Pericardium fibroblast (primary cell): ENCODE measurements at places on chromosomes 16 and 17. TPM values are rescaled to one million over a fixed set of nuclear protein-coding genes. Genes with fewer than 3 reads are reported as not detected.

The TBC1D16 gene
- total RNA-seq, result 34.9 and 79.6 TPM in 2 replicates

The NSMCE1 gene
- total RNA-seq, result 46.0 and 52.3 TPM in 2 replicates

The ENPP7 gene
- not detected in 2 replicates for total RNA-seq

The GLIS2 gene
- total RNA-seq, result 14.1 and 21.4 TPM in 2 replicates

The PHOSPHO1 gene
- 0.12 TPM in 1 of 2 replicates, not detected in the other for total RNA-seq

The MYH11 gene
- total RNA-seq, result 0.47 TPM in 1 of 2 replicates, not detected in the other

The TSR3 gene
- total RNA-seq, result 77.6 and 105 TPM in 2 replicates

The CENPV gene
- 12.8 and 21.4 TPM in 2 replicates for total RNA-seq

The SPATA22 gene
- total RNA-seq, result 1.0 and 2.7 TPM in 2 replicates

The CLEC10A gene
- not detected in 2 replicates for total RNA-seq

The ERN2 gene
- 0.47 TPM in 1 of 2 replicates, not detected in the other for total RNA-seq

The CD300E gene
- total RNA-seq, result not detected in 2 replicates

The PPP1R27 gene
- not detected in 2 replicates for total RNA-seq

The KRTAP1-1 gene
- total RNA-seq, result not detected in 2 replicates

The BPTF gene
- 31.7 and 35.5 TPM in 2 replicates for total RNA-seq

The SYT17 gene
- total RNA-seq, result 1.2 and 1.4 TPM in 2 replicates

The ARL5C gene
- total RNA-seq, result not detected in 2 replicates

The SDR42E1 gene
- total RNA-seq, result under 0.01 TPM in 1 of 2 replicates, not detected in the other

The CCL17 gene
- not detected in 2 replicates for total RNA-seq

The PRCD gene
- total RNA-seq, result 0.94 and 1.9 TPM in 2 replicates

The GSG1L2 gene
- total RNA-seq, result not detected in 2 replicates

The TAT gene
- not detected in 2 replicates for total RNA-seq

The DOC2B gene
- under 0.01 TPM in 1 of 2 replicates, not detected in the other for total RNA-seq

The CX3CL1 gene
- 0.09 and 0.12 TPM in 2 replicates for total RNA-seq

The HSPB9 gene
- total RNA-seq, result not detected in 2 replicates

The AANAT gene
- 0.43 TPM in 1 of 2 replicates, not detected in the other for total RNA-seq

The ABCC6 gene
- total RNA-seq, result 0.09 and 0.35 TPM in 2 replicates

The SLC16A6 gene
- 0.26 TPM in 1 of 2 replicates, not detected in the other for total RNA-seq

The MT1A gene
- 7.5 TPM in 1 of 2 replicates, not detected in the other for total RNA-seq

The SLC5A11 gene
- not detected in 2 replicates for total RNA-seq

The SLC5A10 gene
- not detected in 2 replicates for total RNA-seq

The KRTAP4-1 gene
- total RNA-seq, result not detected in 2 replicates

The PYY gene
- total RNA-seq, result 0.51 TPM in 1 of 2 replicates, not detected in the other

The KRT222 gene
- total RNA-seq, result not detected in 2 replicates

The PARD6A gene
- total RNA-seq, result 1.5 TPM in 1 of 2 replicates, not detected in the other

The CHRNE gene
- 0.51 TPM in 1 of 2 replicates, not detected in the other for total RNA-seq

The PRR29 gene
- 0.82 and 3.8 TPM in 2 replicates for total RNA-seq

The KCNJ18 gene
- not detected in 2 replicates for total RNA-seq

The GNG13 gene
- total RNA-seq, result not detected in 2 replicates

The CES3 gene
- not detected in 2 replicates for total RNA-seq

The TPSD1 gene
- not detected in 2 replicates for total RNA-seq

The SLC25A39 gene
- 65.8 and 74.2 TPM in 2 replicates for total RNA-seq

The KRTAP2-1 gene
- total RNA-seq, result not detected in 2 replicates

The DPEP2NB gene
- total RNA-seq, result not detected in 2 replicates
